ENCODE measurements at places on chromosomes 12 and 14. TPM values are rescaled to one million over a fixed set of nuclear protein-coding genes. Genes with fewer than 3 reads are reported as not detected.

NANOG gene
- not detected for total RNA-seq

GPRC5D gene
- total RNA-seq = not detected

KRT6C gene
- total RNA-seq = not detected

CCDC175 gene
- not detected for total RNA-seq

ATG2B gene
- 28.3 TPM for total RNA-seq

MBD6 gene
- total RNA-seq = 131 TPM

EFS gene
- not detected for total RNA-seq

NRL gene
- 5.2 TPM for total RNA-seq

RFX4 gene
- not detected for total RNA-seq

KRT6B gene
- not detected for total RNA-seq

MMP17 gene
- not detected for total RNA-seq

C3AR1 gene
- total RNA-seq = 0.79 TPM

KLHDC1 gene
- 5.1 TPM for total RNA-seq

ARF6 gene
- 219 TPM for total RNA-seq

KRT5 gene
- not detected for total RNA-seq

KRT71 gene
- not detected for total RNA-seq

ZDHHC22 gene
- total RNA-seq = not detected

DBX2 gene
- not detected for total RNA-seq

RAD9B gene
- total RNA-seq = 2.3 TPM

DIO2 gene
- total RNA-seq = not detected

KRT83 gene
- not detected for total RNA-seq

NEUROD4 gene
- not detected for total RNA-seq

HPD gene
- total RNA-seq = not detected

MANSC4 gene
- not detected for total RNA-seq

DNAAF2 gene
- 6.0 TPM for total RNA-seq

COPZ1 gene
- 135 TPM for total RNA-seq

LRTM2 gene
- not detected for total RNA-seq

NYNRIN gene
- total RNA-seq = 0.09 TPM

HRK gene
- 0.12 TPM for total RNA-seq

ACTN1 gene
- 42.6 TPM for total RNA-seq

ERBB3 gene
- 1.9 TPM for total RNA-seq

GSG1 gene
- total RNA-seq = not detected

All from activated T-cell treated with anti-CD3 and anti-CD28 coated beads, Interleukin-2, amount 50 U/mL, for 72 hours (primary cell).